ENCODE measurements at places on chromosomes 16 and 17.
A peak's percentile ranks its signal among the peaks of the same experiment; 100 is the strongest.

DNA sequence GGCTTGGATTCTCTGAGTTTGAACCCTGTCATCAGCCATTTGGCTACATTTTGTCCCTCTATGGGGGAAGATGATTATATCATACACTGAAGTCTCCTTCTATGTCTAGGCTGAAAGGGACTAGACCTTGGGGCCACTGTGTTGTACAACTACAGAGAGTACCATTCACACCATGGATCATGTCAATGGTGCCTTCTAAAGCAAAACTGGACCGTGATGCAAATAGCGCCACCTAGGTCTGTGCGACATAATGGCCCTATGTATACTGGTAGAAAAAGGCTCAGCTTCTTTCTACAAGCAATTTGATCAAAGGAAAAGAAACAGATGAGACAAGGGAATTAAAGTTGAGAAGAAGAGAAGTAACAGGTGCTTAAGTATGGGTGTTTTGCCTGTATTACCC is 100.7 kb downstream of the LYRM1 start:
- DNase-seq: peak; percentile 20

- no peak for DNase-seq
Observed at GRCh38 chr17:77959126-77959925, 823 bp downstream of the TNRC6C start.

DNA sequence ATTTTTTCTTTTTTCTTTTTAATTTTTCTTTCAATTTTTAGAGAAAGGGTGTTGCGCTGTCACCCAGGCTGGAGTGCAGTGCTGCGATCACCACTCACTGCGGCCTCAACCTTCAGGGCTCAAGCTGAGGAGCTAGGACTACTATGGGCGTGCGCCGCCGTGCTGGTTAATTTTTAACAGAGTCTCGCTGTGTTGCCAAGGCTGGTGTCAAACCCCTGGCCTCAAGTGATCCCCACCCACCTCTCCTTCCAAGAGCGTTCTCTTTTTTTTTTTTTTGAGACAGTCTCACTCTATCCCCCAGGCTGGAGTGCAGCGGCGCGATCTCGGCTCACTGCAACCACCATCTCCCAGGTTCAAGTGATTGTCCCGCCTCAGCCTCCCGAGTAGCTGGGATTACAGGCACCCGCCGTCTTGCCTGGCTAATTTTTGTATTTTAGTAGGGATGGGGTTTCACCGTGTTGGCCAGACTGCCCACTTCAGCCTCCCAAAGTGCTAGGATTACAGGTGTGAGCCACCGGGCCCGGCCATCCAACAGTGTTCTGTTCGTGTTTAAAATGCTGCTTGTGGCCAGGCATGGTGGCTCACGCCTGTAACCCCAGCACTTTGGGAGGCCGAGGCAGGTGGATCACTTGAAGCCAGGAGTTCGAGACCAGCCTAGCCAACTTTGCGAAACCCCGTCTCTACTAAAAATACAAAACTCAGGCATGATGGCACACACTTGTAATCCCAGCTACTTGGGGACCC is 14.5 kb upstream of the RPL13 start:
- DNase-seq: no peak

DNA sequence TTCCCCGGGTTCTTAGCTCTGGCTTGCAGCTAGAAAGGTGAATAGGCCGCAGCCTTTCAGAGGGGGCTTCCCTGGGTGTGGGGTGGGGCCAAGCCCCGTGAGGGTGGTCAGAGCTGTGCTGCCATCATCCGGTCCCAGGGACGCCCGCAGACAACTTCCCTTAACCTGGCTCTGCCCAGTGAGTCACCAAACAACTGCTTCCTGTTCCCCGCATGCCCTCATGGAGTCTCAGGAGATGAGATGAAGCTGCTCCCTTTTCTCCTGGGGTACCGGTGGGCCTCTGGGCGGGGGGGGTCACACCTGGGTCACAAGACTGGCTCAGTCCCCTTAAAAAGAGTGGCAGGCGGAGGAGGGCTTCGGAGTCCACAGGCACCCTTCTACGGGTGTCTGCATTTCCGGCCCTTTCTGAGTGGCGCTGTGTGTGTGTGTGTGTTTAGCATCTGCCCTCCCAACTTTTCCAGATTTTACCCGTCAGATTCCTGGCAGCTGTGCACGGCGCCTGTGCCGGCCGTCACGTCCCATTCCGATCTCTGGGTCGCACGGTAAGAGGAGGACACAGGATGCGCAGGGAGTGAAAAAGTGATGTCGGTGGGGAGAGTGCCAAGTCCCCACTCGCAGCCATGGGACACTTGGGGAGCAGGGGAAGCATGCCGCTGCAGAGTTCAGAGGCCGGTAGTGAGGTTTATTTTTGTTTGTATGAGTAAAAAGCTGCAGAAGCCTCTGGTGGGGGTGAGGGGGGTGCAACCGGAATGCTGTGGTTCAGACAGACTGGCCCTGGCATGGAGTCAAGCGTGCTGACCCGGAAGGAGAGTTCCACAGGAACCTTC is 16.8 kb downstream of the HIC1 start:
- peak; percentile 68 for DNase-seq

DNA sequence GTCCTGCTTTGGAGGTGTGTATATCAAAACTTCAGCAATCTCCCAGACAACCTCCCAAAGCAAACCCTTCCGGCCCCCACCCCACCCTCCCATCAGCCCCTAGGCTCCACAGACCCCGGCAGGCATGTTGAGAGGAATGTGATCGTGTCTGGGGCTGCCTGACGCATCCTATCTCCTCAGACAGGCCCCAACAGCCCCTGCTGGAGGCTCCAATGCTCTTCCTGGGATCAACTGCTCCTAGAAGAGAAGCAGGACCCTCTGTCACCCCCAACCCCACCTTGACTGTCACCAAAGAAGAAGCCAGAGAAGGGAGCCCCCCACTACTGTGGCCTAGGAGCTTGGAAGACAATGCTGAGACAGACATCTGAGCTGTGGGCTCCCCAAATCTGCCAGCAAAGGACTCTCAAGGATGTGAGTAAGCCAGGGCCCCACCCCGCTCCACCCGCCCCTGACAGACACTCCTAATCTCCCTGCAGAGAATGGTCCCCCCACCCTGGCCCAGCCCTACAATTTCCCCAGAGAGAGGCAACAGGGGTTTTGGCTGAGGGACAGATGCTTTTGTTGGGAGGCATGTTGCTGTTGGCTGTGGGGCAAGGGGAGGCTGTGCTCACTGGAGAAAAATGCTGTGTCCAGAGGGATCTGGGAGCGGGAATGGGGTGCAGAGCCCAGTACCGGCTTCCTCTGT is 1.6 kb upstream of the KRT14 start:
- peak; percentile 70 for DNase-seq

DNA sequence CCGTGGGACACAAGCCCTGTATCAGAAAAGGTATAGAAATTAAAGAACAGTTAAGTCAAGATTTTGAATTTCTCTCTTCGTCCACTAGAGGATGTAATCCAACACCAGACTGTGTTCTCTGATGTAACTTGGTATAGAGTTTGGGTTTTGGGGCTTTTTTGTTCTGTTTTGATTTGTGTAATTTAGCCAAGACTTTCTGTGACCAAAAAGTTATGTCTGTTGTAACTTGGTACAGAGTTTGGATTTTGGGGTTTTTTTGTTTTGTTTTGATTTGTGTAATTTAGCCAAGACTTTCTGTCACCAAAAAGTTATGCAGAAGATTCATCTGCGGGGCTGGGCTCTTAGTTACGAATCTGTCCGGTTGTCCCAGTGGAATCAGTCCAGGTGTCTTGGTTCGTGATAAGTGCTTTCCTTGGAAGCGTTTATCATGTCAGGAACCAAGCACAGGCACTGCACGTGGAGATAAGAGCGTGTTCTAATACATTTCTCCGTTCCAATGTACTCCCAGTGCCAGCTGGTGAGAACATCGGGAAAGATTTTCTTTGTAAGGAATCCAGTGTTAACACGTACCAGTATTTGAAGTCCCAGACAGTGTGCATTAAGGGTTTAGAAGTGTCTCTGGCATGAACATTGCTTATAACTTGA is 44.1 kb upstream of the SEC14L1 start:
- peak; percentile 53 for DNase-seq

GRCh38 chr16:69741519-69741918 is 13.2 kb downstream of the NOB1 start:
- peak; percentile 18 for DNase-seq

GRCh38 chr17:10229181-10229580 is 30.8 kb upstream of the GAS7 start:
- no peak for DNase-seq

DNA sequence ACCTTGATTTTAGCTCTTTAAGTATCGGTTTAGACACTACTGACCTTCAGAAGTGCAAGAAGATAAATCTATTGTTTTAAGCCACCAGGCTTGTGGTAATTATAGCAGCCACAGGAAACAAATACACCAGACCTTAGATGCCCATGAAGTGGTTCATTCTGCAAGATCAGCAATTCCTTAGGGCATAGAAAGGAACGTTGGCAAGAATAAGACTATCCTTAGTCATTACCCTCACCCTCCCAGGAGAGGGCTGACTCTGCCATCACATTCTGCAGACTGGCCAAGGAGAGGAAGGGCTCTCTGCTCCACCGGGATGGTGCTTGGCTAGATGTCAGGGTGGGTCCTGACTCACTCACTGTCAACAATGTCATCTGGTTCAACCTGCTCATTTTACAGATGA is 14.1 kb upstream of the NDEL1 start:
- DNase-seq: peak; percentile 13

DNA sequence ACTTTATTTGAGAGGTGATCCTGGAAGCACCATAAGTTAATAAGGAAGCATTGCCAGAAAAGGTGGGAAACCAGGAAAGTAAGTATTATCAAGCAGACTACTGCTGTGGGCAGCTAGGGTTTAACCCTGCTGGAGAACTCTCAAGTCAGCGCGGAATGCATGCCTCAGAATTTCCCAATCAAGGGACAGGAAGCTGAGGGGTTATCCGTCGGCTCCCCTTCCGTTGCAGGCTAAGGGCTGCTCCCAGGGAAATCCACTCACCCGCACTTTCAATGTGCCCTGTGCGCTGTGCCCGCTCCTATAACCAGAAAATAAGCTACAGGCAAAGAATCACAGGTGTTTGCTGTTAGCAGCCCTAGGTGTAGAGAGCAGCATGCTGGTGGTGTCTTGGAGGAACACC is 138.5 kb upstream of the CACNG3 start:
- DNase-seq: no peak

GRCh38 chr17:11292491-11292890 is 51.5 kb downstream of the SHISA6 start:
- no peak for DNase-seq

GRCh38 chr16:80997139-80997798 is 9.4 kb downstream of the CMC2 start:
- DNase-seq: peak; percentile 36

DNA sequence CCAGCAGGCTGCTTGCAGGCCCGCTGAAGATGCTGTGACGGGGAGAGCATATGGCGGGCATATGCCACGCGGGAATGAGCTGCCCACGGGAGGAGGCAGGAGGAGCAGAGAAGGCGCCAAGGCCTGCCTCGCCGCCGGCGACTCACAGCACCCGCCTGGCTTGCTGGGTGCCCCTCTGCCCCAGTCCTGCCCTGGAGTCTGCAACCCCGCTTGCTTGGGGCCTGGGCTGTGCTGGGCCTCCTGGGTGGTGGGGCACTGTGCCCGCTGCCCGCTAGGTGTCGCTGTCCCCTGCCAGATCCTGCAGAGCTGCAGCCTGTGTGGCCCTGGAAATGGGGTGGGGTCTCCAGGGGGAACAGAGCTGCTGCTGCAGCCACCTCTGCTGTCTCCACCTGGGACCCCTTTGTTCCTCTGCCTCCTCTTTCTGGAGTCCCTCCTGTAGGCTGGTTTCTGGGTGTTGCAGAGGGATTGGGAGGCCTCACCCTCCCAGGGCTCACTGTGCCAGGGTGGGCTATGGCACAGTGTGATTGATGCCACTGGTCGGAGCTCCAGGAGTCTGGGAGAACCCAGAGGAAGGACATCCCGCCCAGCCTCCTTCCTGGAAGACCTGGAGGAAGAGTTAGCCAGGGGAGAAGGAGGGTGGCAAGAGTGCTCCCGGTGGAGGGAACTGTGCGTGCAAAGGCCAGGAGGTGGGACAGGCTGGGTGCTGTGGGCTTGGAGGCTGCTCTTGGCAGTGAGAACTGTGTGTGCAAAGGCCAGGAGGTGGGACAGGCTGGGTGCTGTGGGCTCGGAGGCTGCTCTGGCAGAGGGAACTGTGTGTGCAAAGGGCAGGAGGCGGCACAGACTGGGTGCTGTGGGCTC is 141.0 kb upstream of the CIBAR2 start:
- peak; percentile 26 for DNase-seq

- DNase-seq: no peak
Observed at GRCh38 chr17:80268427-80268826, 7.8 kb downstream of the RNF213 start.

DNA sequence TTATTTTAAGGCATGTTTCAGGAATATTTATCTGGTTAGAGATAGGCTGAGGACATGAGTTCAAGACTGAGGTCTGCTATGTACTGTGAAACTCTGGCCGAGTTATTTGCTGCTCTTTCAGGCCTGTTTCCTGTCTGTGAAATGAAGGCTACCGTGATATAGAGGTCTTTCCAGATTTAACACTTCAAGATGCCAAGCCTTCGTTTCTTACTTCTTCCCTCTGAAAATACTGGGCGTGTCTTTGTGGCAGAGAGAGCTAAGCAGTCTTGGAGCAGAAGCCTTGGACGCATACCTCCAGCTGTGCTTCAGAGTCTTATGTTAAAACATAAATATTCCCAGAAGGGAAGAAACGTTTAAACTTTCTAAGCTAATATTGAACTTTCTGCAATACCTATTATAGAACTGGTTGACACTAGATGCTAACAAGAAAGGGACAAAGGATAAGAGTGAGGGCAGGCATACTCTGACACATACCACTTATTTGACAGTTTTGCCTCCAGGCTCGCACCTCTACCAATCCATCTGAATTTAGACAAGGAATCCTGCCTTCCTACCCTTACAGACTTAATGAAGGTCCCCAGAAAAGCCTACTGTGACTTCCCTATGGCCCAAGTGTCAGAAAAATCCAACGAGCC is 17.5 kb downstream of the WIPI1 start:
- no peak for DNase-seq

DNA sequence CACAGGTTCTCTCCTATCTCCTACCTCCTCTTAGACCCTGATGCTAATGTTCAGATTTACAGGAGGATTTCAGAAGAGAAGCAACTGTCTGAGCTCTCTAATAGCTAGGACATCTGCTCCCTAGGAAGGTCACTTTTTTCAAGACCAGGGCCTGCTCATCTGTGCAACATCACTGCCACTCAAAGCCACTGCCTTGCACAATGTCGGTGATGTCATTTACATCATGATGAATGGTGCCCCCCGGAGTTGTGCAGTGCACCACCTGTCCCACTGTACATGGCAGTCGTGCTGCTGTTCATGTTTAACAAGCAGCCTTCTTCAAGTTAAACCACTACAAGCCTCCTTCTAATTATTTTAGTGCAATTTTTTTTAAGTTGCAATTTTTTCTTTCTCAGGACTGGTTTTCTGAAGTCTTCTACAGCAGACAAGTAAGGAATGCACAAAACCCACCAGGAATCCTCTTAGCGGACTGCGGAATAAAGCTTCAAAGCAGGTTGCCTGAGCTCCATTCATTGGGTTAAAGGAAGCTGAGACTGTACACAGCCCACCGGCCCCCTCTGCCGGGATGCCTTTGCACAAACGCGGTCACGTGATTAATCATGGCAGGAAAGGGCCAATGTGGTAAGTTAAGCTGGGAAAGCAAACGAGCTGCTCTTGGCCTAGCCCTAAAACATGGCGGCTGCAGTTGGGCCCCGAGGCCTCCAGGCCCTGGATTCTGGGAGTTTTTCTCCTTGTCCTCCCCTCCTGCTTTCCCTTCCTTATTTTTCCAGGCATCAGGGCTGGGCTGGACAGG is 74.1 kb downstream of the MYH11 start:
- no peak for DNase-seq

GRCh38 chr17:40558300-40558889 is 6.9 kb downstream of the CCR7 start:
- DNase-seq: no peak

- DNase-seq: peak; percentile 49
Observed at GRCh38 chr17:38322156-38322779, 21.5 kb downstream of the GPR179 start.

GRCh38 chr17:44467108-44467507 is 36.1 kb downstream of the GPATCH8 start:
- no peak for DNase-seq

Measured in fibroblast of skin of back (primary cell).